MCF 10A (cell line): ENCODE measurements at places on chromosomes 6 and 20.

- DNase-seq: no peak
These were observed 259.3 kb downstream of the KIF16B start for GRCh38 chr20:16313917-16314316.

DNA sequence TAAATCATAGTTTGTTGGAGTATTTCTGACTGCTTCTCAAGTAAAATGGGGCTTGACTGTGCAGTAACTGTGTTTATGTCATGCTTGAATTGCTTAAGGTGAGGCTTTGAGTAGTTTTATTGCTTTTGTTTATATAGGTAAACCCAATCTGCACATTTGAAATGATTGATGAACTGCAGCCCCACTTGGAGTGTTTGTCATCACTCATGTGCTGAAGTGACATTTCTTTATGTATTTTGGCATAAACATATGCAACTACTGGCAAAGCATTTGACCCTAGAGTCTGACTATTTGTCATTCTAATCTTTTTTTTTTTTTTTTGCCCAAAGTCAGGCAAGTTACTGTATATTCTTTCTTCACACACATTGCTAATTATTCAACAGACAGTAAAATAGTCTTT, 491.4 kb upstream of the POU3F2 start:
- no peak for DNase-seq

DNA sequence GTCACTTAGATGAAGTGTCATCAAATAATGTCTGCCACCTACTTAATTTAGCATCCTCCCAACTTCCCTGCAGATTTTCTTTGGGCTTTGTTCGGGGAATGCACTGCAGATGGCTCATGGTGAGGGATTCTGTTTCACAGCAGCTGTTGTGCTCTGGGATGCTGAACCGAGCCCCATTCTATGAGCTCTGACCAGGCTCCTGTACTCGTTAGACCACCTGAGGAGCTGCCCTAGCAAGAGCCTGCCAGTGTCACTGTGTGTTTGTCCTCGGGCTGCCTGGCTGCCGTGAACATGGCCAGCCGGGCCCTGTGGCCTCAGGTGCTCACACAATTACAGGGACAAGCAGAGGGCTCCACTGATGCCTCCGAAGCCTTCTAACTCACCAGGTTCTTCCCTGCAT, 238.8 kb upstream of the ECI2 start:
- DNase-seq: no peak

GRCh38 chr6:149094156-149094555, 223.4 kb upstream of the TAB2 start:
- DNase-seq: peak; percentile 26

- no peak for DNase-seq
These were observed 227.3 kb upstream of the PDE10A start for GRCh38 chr6:165890404-165890735.

- peak; percentile 28 for DNase-seq
These were observed 111.9 kb upstream of the GGTLC1 start for GRCh38 chr20:24100370-24101011.

GRCh38 chr6:135739288-135739687, 112.2 kb upstream of the PDE7B start:
- DNase-seq: no peak

DNA sequence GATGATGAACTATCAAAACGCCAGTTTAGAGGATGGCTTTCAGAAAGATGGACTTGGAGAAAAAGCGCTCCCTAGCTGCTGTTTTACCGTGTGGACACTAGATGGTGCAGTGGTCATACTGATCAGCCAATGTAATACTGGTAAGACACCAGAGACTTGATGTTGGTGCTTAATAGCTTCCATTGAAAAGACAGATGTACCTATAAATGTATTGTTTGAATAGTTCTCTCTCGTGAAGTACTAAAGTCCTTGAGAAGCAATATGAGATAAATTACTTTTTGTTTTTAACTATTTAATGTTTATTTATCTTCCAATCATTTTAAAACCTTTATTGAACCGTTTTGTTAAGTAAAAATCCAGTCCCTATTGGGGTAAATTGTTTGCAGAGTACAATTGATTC, 63.9 kb upstream of the FUCA2 start:
- peak; percentile 80 for DNase-seq

- peak; percentile 82 for DNase-seq
These were observed 272.9 kb upstream of the SUPT3H start for GRCh38 chr6:45650524-45651135.

GRCh38 chr6:152329638-152330448, 307.3 kb downstream of the SYNE1 start:
- no peak for DNase-seq

GRCh38 chr20:44733341-44734069, 12.2 kb upstream of the KCNK15 start:
- DNase-seq: peak; percentile 78

DNA sequence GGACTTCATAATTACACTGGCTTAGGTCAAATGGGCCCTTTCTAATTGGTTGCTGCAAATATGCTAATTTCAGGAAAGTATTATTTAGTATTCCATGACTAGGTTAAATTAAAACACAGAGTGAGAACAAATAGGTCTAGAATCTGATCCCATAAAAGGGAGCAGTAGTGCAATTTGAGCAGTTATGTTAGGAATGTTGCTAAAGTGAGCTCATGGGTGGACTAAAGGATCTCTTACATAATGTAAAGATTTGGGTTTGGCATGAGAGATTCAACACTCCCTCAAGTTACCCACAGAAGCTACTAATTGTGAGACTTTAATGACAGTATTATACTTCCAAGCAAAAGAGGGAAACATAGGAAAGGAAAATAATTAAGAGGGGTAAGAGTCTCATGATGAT, 109.1 kb downstream of the C6orf58 start:
- no peak for DNase-seq

DNA sequence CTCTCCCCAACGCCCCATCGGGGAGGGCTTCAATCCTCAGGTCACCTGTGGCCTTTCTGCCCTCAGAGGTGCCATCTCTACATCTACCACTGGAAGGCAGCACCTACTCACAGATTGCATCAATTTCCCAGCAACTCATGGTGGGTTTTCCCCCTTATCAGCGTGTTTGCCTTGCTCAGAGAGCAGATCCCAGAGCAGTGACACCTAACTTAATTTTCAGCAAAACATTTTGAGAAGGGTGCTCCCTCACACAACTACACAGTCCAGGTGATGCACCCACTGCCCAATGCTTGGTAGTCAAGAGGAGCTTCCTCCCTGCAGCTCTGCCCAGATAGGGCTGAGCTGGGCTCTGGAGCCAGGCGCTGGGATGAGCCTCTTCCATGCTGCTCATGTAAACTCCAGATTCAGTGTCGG, 48.2 kb downstream of the PLG start:
- DNase-seq: peak; percentile 45
